Fibroblast of the conjunctiva (primary cell): ENCODE measurements at places on chromosomes 2 and 18.

- no peak for DNase-seq
Measured at GRCh38 chr2:139628931-139629330, 848.7 kb upstream of the NXPH2 start.

- DNase-seq = no peak
Measured at GRCh38 chr18:62839874-62840713, 124.8 kb downstream of the PHLPP1 start.

DNA sequence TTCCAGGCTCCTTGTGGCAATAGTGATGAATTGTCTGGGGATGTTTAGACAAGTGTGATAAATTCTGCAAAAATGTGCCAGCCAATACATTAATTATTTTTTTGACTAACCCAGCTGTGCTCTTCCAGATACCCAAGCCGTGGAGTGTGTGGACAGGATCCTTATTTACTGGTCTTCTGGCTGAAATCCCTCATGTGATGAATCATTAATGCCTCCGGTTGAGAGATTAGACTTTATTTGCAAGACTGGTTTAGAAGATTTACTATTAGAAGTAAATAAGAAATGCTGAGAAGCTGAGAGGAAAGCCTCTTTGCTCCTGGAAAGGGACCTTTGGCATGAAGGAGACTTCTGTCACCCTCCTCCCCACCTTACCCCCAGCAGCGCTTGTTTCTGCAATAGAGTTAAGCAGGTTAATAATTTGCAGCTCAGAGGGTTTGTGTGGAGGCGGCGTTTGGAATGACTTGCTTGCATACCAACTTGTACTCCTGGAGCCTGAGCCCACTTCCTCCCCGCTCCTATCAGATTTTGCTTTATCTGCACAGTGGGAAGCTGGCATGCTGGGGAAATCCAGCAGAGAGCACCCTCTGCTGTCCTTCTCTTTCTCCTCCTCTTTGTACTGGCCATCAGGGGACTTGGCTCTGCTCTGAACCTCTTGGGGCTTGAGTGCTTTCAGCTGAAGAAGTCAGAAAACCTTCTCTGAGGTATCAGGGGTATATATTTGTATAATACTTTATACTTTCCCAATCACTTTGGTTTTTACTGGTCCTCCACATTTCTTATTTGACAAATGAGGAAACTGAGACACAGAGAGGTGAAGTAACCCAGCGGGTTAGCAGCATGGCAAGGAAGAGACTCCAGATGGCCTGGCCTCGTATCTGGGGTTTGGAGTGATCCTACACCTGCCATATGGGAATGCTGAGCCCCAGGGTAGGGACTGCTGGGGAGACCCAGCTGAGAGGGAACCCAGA is 16.3 kb downstream of the SLC3A1 start:
- DNase-seq = peak; percentile 44

GRCh38 chr2:106282462-106283170 is 88.5 kb upstream of the UXS1 start:
- no peak for DNase-seq

DNA sequence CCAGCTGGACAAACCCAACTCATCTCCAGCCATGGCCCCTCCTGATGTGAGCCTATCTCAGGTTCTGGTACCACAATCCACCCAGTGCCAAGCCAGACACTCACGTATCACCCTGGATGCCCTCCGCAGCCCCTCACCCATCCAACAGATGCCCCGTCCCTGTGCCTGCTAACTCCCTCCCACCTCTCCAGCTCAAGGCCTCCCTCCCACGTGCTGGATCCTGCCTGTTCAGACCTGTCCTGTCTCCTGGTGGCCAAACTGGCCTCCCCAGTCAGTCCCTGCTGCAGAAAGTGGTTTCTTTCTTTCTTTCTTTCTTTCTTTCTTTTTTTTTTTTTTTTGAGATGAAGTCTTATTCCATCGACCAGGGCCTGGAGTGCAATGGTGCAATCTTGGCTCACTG is 86.2 kb downstream of the RRM2 start:
- DNase-seq = no peak

GRCh38 chr18:2108591-2108990 is 462.7 kb downstream of the METTL4 start:
- DNase-seq = no peak

DNA sequence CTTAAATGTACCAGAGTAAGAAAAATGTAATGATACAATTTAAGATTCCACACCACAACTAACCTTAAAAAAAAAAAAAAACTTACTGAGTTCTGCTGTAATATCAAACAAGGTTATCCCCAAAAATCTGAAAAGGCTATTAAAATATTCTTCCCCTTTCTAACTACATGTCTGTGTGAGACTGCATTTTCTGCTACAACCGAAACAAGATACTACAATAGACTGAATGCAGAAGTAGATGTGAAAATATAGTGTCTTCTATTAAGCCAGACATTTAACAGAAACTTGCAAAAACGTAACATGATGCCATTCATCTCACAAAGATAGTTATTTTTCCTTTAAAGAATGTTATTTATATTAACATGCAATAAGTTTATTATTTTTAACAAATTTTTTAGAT is 16.2 kb downstream of the SS18 start:
- no peak for DNase-seq

DNA sequence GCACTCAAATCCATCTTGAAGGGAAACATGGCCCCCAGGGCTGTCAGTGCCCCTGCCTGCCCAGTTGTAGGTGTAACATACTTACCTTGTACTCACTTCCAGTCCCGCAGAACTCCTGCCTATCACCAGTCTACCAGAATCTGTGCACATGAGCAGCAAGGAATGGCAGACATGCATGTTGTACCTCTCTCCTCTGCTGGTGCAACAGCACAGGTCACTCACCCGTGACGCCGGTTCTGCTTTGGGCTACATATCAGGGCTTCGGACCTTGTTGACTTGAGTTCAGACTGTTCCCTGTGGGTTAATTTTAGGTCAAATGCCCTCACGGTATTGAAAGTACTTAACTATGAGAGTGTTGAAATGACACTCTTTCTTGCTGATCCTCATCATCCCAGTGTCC is 215.7 kb downstream of the TPGS2 start:
- DNase-seq = no peak

- DNase-seq = no peak
Measured at GRCh38 chr2:10329880-10330699, 27.4 kb downstream of the HPCAL1 start.

DNA sequence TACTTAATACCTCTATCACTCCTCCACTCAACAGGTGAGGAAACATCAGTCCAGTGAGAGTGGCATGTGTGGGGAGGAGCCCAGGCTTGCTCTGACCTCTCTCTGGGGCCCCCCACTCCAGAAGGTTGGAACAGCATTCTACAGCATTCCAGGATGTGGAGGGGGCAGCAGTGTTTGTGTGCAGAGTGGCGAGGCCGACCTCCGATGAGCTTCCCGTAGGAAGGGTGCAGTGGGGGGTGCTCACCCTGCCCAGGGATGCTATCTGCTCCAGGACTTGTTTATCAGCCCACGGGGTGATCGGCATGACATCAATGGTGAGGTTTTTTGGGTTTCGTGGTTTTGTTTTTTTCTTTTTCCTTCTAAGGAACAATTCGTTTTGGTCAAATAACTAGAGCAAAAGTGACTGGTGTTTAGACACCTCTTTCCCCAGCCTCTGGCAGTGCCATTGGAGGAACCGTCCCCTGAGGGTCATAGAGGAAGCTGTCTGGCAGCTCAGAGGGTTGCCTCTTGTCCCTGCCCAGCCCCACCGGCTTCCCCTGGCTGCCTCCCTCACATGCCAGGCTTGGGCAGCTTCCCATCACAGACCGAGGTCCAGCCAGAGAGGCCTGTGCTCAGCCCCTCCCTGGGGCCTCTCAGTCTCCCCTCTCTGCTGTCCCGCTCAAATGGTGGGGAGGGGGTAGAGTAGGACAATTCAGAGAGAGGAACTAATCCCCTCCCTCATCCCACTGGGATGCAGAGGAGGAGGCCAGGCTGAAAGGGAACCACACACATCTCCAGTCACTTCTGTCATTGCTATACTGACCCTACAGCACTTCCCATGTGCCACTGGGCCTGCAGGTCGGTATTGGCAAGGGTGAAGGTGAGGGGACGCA is 96.5 kb downstream of the ZFP36L2 start:
- DNase-seq = no peak

DNA sequence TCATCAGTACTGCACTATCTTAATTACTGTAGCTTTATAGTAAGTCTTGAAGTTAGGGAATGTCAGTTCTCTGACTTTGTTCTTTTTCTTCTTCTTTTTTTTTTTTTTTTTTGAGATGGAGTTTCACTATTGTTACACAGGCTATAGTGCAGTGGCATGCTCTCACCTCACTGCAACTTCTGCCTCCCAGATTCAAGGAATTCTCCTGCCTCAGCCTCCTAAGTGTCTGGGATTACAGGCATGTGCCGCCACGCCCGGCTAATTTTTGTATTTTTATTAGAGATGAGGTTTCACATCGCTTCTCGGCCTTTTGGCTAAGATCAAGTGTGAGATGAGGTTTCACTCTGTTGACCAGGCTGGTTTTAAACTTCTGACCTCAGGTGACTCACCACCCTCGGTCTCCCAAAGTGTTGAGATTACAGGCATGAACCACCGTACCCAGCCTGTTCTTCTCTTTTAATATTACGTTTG is 41.9 kb upstream of the TANC1 start:
- peak; percentile 22 for DNase-seq

- no peak for DNase-seq
Measured at GRCh38 chr2:168462543-168463045, 6.5 kb downstream of the CERS6 start.

DNA sequence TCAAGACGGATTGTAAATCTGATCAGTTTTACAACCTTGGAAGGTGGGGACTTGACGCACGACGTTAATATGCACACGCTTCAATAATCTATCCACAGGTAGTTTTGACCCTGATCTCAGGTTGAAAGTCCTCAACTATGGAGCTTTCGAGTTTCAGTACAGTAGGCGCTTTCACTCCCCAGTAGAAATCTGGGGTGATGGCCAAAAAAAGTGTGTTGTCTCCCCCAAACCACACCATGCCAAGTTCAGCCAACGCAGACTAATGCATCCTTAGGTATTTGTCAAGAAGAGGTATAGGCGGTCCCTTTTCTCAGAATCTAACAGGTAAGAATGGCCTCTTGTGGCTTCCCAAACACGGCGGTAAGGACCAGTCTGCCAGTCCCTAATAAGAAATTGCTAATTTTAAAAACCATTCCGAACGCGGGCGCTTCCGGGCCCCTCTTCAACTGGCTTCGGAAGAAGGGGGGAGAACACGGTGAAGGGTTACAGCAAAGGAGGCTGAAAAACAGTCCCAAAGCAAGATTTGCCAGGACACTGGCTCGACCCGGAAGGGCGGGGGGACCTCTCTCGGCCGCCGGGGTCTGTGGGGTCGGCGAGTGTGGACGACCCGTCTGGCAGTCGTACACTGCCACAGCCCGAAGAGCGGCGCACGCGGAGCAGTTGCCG is 659 bp downstream of the FAM210A start:
- no peak for DNase-seq

DNA sequence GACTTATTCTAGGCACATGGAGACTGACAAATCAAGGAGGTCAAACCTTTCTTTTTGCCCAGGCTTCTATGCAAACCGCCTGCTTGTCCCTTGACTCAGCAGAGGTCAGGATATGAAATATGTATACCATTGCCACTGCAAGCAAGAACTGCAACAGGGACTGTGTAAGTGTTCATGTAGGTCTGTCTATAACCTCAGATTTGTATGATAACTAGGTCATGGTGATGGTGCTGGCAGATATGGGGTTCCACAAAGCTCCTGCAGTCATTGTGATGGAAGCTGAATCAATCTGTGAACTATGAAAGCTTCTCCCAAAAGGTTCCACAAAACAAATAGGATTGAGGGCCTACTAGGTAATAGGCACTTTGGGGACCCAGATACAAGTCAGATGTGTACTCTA is 316.3 kb downstream of the CLIP4 start:
- no peak for DNase-seq
